ENCODE measurements at places on chromosomes 16 and 17. TPM values are rescaled to one million over a fixed set of nuclear protein-coding genes. Genes with fewer than 3 reads are reported as not detected.

MFSD11 gene
- polyA plus RNA-seq, result 27.7 TPM

CCL5 gene
- 3.0 TPM for polyA plus RNA-seq

ST6GALNAC2 gene
- polyA plus RNA-seq, result 1.2 TPM

TVP23B gene
- polyA plus RNA-seq, result 43.8 TPM

HOXB6 gene
- 12.8 TPM for polyA plus RNA-seq

CDRT4 gene
- polyA plus RNA-seq, result 15.6 TPM

RRAD gene
- 10.6 TPM for polyA plus RNA-seq

HBA1 gene
- polyA plus RNA-seq, result 2,429 TPM

VAT1L gene
- 10.2 TPM for polyA plus RNA-seq

TSPAN10 gene
- 3.7 TPM for polyA plus RNA-seq

GRCh38 chr17:81438688-81439087 lies 43.4 kb downstream of the BAHCC1 start:
- DNase-seq, result no peak

DNA sequence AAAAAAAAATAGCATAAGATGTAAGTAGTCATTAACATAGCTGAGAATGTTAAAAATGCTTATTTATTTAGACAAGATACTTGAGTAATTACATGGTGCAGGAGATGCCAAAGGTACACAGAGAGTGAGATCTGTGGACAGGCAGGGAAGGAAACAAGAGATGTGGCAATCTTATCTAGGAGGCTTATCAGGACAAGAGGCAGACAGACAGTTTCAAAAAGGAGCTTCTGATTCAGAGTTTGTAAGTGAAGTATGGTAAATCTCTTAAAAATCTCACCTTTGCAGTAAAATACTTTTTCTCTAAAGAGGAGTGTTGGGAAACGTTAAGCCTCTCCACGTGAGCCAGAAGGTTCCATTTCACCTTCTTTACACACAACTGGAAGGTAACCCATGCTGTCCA lies 19.9 kb upstream of the GHDC start:
- DNase-seq, result no peak

- DNase-seq, result no peak
Observed at GRCh38 chr16:54422569-54422978, 136.0 kb upstream of the IRX3 start.

DNA sequence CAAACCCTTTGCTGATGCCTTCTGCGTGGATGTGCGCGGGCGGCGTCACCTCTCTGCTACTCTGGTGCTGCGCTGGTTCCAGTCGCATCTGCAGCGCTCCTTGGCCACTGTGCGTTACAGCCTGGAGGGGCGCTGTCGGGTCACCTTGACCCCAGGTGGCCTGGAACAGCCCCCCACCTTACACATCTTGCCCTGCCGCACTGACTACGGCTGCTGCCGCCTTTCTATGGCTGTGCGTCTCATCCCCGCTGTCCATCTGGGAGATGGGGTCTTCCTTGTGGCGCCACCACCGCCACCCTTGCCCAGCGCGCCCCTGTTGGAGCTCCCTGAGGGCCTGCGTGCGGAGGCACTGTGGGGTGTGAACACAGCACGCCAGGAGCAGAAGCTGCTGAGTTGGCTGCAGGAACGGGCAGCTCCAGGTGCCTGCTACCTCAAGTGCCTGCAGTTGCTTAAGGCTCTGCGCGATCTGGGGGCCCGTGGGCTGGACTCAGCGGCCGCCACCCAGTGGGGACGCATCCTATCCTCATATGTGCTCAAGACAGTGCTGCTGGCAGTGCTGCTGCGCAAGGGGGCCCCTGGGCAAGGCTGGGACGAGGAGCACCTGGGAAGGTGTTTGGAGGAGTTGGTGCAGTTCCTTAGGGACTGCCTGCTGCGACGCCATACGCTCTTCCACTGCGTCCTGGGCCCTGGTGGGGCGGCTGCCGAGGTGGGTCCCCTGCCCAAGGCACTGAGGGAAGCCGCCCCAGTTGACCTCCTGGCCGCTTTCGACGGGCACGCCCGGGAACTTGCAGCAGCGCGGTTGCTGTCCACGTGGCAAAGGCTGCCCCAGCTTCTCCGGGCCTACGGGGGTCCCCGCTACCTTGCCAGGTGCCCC lies 1.6 kb downstream of the ITPRIPL2 start:
- DNase-seq, result no peak

GRCh38 chr17:49201481-49201927 lies 8.9 kb downstream of the GNGT2 start:
- DNase-seq, result no peak

- DNase-seq, result no peak
Observed at GRCh38 chr16:114327-114726, 24.1 kb downstream of the NPRL3 start.

GRCh38 chr17:37696366-37696765 lies 48.5 kb downstream of the HNF1B start:
- no peak for DNase-seq

- peak; percentile 48 for DNase-seq
Observed at GRCh38 chr17:70168044-70168976, 1.0 kb upstream of the KCNJ2 start.

DNA sequence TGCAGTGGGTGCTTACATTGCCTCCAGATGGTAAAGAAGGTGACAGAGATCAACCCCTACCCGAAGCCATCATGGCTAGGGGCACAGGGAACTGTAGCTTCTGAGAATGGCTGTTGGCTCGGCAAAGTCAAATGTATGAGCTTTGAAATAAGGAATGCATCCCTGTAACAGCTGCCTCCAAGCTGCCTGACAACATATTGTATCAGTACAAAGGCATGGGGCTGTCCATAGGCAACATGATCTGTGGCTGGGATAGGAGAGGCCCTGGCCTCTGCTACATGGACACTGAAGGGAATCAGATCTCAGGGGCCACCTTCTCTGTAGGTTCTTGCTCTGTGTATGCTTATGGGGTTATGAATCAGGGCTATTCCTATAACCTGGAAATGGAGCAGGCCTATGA lies 119.2 kb upstream of the NETO2 start:
- no peak for DNase-seq

DNA sequence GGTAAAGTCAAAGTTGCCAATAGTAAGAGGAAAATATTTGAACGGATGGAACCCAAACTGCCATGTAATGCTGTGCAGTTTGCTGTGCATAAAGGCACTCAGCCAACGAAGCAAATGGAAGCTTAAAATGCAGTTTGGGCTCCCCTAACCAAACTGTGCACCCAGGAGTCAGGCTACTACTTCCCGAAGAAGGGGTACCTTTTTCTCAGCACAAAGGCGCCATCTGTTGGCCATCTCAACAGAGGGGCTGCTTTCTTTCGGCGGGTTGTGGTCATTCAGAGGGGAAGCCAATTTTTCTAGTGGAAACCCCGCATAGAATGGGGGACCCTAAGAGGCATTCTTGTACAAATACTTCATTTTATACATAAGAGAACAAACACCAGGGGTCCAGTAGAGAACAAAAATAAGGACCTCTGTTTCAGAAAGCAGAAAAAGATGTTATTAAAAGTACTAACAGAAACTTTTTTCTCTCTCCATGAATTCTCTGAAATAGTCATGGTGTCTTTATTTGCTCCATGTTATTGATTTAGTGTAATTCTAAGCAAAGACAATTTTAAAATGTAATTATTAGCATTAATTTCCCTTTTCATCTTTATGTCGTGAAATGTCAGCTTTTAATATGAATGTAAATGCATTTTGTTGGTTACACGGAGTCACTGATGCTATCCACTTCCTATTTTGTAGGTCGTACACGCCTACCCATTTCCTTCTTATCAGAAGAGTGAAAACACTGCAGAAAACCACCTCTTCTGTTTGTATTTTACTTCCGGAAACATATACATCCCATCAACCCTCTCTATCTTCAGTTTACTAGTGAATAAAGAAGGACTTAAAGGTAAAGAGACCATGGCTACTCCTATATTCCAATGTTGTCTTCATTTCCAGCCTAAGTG lies 453.3 kb downstream of the KCNJ2 start:
- peak; percentile 29 for DNase-seq

DNA sequence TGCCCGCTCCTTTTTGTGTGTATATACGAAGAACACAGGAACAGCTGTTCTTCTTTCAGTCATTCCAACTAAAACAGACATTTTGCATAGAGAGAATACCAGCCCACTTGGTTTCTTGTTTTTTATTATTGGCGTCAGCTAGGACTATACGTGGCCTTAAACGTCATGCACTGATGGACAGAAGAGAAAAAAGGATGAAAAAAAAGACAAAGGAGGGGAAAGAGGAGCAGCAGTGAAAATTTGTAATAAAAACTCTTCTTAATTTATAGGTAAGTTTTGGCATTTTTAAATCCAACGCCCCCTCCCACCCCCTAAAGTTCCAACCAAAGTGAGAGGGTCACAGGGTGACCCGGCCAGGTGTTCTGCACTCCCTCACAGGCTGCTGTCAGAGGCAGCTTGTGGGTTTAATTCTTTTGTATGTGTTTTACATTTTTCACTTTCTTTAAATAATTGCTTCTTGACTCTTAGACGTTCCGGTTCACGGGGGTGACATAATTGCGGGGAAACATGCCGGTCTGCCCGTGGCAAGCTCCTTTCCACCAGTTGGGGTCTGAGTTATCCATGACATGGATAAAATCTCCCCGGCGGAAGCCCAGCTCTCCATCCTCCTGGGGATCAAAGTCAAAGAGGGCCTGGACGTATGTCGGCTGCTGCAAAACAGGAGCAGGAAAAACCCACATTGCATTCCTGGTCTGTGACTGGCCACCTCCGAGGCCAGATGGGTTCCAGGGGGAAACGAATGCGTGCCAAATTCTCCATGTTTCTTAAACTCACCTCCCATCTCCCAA lies 30.9 kb upstream of the SLC25A19 start:
- no peak for DNase-seq

DNA sequence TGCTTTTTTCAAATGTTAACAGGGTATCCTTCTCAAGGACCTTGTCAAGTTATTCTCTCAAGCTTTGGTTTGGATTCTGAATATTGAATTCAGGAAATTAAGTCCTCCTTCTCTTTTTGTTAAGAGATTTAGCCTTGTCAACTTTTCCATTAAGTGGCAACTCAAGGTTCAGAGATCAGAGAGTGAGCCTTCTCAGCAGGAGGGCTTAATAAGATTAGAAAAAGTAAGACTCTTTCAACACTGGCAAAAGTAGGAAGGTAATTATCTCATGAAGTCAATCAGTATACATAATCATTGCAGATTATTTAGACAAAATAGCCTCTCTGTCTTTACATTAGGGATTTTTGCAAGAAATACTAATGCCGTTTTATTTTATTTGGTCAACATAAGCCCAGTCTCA lies 330.7 kb downstream of the KIF2B start:
- DNase-seq, result no peak

DNA sequence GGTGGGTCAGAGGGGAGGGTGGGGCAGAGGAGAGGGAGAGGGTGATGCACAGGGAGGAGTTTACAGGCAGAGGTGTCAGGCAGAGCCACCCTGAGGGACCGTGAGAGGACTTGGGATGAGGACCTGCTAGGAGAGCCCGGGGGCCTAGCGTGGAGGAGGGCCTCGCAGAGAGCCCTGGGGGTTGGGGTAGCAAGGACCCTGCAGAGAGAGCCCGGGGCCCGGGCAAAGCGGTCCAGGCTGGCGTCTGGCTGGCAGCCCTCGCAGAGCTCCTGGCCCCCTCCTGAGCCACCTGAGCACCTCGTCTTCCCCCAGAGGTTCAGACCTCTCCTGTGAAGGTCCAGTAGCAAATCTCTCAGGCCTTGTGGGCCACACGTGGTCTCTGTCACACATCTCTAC lies 42.0 kb upstream of the ZNF469 start:
- no peak for DNase-seq

GRCh38 chr16:47983999-47984580 lies 171.7 kb downstream of the ABCC12 start:
- DNase-seq, result no peak

GRCh38 chr17:33572615-33573014 lies 279.5 kb upstream of the ASIC2 start:
- DNase-seq, result no peak

GRCh38 chr16:4510747-4511426 lies 27.7 kb downstream of the CDIP1 start:
- no peak for DNase-seq

GRCh38 chr16:68086336-68086841 lies 1.2 kb downstream of the NFATC3 start:
- DNase-seq, result no peak

DNA sequence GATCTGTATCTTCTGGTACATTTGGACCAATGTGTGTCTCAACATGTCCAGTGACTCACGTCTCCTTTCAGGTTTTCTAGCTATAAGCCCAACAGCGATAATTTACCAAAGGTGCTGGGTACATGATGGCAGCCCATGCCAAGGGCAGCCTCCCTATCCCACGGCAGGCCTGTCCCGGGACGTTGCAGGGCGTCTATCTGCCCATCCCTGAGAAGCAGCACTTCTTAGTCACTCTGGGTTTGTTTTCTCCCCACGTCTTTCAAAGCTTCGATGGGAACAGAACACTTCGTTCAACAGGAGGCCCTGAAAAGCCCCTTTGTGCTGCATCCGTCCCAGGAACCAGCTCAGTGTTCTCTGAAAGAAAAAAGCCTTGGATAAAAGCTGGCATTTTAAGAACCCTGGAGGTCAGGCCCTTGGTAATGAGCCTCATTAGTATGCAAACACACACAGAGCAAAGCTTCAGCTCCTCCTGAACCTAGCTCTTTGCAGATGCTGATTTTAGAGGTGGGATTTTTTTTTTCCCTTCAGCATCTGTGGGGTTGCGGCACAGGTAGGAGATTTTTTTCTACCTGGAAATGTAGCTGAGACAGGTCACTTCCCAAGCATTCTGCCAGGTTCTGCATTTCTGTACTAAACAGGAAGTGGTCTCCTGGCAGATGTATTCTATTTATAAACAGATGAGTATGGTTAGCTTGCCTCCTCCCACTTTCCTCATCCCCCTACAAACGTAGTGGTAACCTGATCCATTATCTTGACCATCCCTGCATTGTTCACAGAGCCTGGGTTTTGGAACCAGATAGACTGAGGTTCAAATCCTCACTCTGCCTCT lies 17.5 kb upstream of the MT4 start:
- no peak for DNase-seq

GRCh38 chr16:24943471-24943870 lies 71.7 kb downstream of the ARHGAP17 start:
- DNase-seq, result no peak

- DNase-seq, result no peak
Observed at GRCh38 chr17:28390141-28390540, 15.9 kb downstream of the SLC46A1 start.

GRCh38 chr16:87212026-87212425 lies 105.2 kb downstream of the C16orf95 start:
- DNase-seq, result no peak

DNA sequence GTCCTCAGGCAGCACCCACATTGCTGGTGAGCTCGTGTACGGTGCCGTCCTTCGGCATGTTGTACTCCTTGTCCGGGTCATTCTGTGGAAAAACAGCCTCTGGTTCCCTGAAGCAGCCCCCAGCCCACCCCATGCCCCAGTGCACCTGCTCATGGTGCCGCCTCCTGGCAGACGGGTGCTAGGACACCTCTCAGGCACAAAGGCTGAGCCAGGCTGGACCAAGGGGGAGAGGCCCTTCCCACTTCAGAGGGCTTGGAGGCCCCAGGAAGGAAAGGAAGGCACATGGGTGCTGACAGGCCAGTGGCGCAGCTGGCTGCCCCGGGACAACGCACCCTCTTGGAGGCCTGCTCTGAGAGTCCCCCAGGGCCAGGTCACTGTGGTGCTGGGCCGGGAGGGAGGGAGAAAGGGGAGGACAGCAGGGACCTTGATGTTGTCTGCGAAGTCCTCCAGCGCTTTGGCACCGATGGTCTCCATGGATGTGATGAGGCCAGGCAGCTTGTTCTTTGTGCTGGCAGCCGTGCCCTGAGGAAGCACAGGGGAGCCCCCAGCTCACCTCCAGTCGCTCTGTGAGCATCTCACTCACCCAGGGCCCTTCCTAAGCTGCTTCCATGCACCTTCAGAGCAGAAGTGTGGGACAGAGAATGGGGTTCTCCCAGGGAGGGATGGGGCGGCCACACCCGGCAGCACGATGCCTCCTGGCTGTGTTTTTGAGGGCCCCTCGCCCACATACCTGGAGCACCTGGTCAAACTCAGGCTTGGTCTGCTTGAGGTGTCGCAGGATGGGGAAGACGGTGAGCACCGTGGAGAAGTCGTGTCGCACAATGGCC lies 9.3 kb downstream of the ZACN start:
- DNase-seq, result no peak

Data from right lung (tissue), 10 donors.